NCI-H2081 treated with DMSO at 0.1 percent for 48 hours (cell line): ENCODE measurements at places on chromosomes 2 and 18.

- DNase-seq = no peak
Observed at GRCh38 chr2:224780823-224781222, 64.7 kb upstream of the CCDC195 start.

DNA sequence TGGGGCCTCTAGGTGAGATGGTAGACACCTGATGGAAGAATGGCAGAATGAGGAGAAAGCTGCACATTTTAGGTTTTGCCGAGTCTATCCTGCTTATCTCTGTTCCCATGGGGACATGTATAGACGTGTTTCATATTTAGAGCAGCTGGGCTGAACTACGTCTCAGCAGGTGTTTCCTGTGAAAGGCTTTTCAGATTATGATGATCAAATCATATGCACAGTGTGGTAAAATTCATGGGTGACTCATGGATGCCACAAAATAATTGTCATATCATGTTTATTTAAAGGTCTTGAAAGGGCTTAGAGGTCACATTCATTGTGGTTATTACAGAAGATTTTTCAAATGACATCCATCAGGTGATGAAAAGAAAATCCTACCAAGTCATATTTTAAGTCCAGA is 90.5 kb downstream of the ICOS start:
- no peak for DNase-seq

- DNase-seq = no peak
Observed at GRCh38 chr2:102975996-102976975, 214.5 kb downstream of the TMEM182 start.

DNA sequence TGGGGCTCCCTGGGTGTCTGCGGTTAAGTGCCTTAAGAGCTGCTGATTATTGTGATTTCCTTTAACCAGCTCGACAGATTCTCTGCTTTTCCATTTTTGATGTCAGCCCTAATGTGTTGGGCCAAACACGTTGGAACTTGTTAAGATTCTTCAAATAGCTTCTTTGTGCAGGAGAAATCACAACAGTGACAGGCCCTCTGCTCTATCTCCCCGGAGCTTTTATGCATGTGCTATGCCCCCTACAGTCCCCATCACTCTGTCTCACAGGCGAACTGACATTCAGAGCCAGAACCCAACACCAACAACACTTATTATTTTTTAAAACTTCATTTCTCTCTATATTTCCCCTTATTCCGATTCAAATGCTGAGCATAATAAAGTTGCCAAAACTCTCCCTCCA is 371.7 kb upstream of the CELF4 start:
- DNase-seq = no peak

DNA sequence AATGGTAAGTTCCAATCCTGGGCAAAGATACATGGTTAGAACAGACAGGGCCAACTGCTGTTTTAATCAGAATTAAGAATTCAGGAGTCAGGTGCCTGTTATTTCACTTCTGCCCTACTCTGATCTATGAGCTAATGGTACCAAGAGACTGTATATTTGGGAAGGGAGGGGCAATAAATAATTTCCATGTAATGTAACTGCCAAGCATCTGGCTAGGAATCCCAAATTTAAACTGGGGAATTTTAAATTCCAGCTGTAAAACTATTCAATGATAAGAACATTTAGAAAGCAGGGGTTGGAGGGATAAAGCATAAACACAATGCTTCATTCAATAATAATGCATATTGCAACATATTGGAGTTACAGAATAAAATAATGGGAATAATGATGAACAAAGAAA is 49.7 kb downstream of the SCN7A start:
- DNase-seq = no peak

GRCh38 chr2:63866009-63866709 is 24.5 kb downstream of the UGP2 start:
- no peak for DNase-seq

DNA sequence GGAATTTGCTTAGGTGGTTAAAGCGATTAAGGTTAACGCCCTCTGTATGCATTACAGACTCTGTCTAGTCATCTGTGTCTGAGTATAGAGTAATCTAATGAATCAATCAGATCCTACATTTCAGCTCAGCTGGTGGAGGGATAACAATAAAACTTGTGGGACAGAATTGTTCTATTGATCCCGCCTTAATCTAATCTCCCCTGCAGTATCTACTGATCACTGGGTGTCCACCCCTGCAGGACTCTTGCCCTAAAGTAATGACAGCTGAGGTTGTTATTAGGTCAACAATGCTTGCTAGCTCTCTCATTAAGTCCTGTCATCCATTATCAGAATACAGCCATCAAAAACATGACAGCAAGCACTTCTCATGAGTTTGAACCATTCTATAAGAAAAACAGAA is 462.6 kb upstream of the TMEFF2 start:
- DNase-seq = no peak

DNA sequence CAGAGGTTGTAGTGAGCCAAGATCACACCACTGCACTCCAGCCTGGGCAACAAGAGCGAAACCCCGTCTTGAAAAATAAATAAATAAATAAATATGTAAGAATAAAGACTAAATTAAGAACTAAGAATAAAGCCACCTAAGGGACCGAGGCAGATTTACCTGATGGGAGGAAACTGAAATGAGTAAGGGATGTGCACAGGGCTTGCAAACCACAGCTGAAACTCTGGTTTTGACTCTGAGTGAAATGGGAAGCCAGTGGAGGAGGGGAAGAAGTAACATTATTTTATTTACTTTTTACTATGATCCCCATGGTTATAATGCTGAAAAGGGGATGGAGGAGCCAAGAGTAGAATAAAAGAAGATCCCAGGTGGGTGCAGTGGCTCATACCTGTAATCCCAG is 107.3 kb downstream of the CABYR start:
- no peak for DNase-seq

DNA sequence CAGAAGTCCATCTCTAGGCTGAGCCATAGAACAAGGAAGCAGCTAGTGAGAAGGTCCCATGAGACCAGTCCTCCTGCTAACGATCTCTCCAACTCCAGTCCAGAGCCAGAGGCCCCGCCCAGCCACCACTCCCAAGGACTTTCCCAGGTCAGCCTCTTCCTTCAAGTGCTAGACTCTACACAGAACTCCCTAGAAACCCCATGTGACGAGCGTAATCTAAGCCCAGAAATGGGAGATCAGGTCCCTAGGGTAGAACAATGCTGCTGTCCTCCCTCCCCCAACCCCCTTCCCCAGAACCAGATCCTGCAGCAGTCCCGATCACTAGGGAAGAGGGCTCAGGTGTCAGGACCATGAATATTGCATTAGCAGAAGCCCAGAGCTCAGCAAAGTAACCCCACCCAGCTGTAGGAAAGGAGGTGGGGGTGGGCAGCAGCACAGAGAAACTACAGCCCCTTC is 6.9 kb downstream of the DCTN1 start:
- no peak for DNase-seq

DNA sequence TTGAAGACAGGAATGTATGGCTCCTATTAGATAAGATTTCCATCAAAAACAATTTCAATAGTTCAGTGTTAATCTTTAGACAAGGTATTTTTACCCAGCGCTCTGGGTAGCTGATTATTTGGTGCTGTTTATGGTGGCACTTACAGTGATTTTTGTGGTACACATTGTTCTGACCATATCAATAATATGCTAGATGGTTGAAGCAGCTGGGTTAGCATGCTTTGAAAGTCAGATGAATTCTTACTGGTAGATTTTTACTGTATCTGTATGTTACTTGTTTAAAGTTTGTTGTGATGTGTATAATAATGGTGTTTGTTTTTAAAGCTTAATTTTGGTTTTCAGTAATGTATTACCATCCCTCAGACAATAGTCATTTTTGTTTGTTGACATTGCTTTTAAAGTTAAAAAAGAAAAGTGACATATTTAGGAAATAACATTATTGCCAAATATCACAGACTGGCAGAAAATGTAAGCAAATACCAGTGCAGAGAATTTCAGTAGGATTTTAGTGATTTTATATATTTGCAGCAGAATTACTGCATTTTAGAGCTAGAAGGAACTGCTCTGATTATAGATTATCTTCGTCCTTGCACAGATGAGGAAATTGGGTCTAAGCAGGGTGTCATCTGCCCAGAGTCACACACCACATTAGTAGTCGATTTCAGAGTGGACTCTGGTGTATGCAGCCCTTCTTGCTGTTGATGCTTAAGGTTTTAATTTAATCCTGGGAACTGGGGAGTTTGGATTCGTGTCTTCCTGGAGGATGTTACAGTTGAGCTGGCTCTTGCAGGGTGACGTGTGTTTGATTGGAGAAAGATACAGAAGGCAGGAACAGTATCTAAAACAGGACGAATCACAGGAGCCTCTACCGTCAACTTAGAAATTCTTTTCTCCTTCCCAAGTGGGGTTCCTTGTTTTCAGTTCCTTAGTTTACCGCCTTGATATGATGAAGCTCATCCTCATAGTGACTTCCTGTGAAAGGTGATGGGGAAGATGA is 6.6 kb downstream of the SOCS6 start:
- no peak for DNase-seq

- no peak for DNase-seq
Observed at GRCh38 chr2:119517433-119517832, 6.8 kb downstream of the SCTR start.

DNA sequence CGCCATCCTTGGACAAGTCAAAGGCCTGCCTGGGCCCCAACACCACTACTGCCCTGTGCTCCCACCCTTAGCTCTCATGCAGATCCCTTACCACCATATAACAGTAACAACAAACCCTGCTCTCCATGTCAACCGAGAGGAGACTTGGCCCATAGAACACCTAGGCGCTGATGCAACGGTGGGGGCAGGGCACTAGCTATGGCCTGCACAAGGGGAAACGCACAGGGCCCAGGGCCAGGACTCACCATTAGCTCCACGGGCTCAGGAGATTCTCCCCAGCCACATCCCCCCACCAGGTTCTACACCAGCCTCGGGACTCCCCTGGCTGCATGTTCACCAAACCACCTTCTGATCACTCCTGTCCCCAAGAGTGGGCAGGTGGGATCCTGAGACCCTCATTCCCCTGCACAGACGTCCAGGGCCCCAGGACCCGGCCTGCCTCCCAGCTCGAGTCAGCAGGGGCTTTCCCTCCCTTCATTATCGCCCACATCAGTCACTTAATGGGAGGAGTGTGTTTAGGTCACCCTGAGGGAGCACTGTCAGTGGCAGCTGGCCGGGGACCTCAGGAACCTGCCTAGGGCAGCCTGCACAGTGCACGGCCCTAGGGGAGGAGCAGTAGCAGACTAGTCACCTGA is 29.3 kb downstream of the ANKMY1 start:
- DNase-seq = no peak

- DNase-seq = no peak
Observed at GRCh38 chr18:24942144-24942543, 409.8 kb downstream of the ZNF521 start.

DNA sequence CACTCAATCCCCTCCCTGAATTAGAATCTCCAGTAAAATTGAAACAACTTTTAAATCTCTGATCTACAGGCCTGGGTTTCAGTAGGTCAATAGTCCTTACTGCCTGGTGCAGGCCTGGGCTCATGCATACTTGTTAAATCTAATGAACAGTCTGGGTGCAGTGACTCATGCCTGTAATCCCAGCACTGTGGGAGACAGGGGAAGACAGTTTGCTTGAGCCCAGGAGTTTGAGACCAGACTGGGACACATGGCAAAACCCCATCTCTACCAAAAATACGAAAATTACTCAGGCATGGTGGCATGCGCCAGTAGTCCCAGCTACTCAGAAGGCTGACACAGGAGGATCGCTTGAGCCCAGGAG is 94.7 kb upstream of the SP3 start:
- no peak for DNase-seq
